Stimulated activated CD4-positive, alpha-beta T cell treated with anti-CD3 and anti-CD28 coated beads, TNF-alpha, amount 100 ng/mL, for 48 hours (primary cell): ENCODE measurements at places on chromosomes 4 and X.

DNA sequence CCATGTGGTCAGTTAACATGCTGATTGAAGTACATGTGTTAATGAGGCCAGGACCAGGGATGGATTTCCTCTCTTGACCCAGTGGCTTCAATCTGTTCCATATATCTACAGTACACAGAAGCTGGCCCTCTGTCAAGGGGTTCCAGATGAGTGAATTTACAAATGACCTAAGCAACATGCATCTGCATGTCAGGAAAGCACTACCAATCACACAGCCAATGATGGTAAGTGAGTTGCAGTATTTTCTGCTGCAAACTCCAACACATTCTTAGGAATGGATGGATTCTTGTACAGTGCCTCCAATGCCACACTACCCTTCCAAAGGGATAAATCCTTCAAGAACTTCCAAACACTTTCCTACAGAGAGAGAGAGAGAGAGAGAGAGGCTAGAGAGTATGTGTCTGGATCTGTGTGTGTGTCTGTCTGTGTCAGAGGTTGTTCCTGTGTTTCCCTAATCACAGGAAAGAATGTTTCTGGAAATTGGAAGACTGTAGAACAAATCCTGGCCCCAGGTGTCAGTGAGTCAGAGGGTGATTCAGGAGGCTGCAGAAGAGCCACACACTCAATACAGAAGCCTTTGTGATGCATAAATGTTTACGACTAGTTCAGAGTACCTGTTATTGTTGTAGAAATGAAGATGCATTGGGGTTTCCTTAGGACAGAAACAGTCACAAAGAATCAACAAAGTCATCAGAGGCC, 107.5 kb downstream of the GUCY2F start:
- DNase-seq, result no peak

DNA sequence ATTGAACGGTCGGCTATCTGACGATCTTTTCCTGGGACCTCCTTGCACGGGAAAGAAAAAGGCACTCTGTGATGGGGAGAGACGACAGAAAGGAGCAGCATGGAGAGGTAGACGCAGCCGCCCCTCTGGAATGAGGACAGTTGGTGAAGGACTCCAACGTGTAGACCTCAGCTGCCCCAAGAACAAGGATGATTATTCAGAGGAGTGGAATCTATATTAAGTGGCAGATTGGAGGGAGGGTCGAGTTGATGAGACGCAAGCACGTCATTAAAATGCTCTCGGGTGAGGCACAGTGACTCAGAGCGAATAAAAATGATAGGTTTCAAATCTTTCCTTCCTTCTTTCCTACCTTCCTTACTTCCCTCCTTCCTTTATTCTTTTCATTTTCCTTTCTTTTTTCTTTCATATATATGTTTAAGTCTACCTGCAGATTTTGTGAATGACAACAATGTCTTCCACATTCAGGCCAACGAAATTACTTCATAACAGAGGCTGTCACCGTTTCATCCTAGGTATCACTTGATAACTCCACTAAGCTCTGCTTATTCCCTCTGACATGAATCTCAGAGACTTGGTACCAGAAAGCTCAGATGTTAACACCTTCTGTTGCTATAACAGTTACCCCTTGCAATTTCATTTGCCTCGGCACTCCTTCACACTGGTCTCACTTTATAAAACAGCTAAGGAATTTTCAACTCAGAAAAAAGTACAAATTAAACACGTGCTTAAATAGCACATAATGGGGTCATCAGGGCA, 110.0 kb upstream of the PPARGC1A start:
- no peak for DNase-seq

DNA sequence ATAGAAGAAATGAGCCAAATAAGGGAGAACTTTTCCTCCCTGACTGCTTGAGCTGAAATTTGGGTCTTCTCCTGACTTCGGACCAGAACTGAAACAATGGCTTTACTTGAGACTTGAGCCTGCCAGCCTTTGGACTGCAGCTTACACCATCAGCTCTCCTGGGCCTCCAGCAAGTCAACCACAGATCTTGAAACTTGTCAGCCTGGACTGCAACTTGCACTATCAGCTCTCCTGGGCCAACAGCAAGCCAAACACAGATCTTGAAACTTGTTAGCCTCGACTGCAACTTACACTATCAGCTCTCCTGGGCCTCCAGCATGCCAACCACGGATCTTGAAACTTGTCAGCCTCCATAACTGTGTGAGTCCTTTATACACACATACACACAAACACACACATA, 425.9 kb upstream of the PCDH7 start:
- DNase-seq, result no peak

- no peak for DNase-seq
Measured at GRCh38 chr4:156686120-156686519, 285.5 kb downstream of the PDGFC start.

- DNase-seq, result no peak
Measured at GRCh38 chrX:106599411-106599810, 12.4 kb upstream of the RADX start.

DNA sequence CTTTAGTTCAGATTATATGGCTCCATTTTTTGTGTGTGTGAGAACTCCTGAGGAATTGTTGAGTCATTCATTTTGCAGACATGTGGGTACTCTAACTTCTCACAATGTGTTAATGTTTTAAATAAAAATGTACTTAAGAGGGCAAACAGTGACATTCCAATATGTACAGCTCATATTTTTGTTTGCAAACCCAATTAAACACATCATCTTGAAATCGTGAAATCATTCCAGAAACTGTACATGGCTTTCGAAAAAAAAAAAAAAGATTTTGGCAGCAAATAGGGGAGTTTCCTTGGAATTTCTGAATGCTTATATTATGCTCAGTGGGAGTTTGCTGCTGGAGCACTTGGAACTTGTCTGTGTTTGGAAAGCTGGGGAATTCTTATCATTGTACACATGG, 85.0 kb downstream of the HPGD start:
- DNase-seq, result no peak

- no peak for DNase-seq
Measured at GRCh38 chr4:46820154-46820553, 88.9 kb downstream of the COX7B2 start.

- no peak for DNase-seq
Measured at GRCh38 chrX:20463296-20464075, 196.8 kb upstream of the RPS6KA3 start.

GRCh38 chr4:103424853-103425252, 226.7 kb upstream of the CENPE start:
- DNase-seq, result no peak

- no peak for DNase-seq
Measured at GRCh38 chrX:139750390-139750789, 42.4 kb upstream of the MCF2 start.

DNA sequence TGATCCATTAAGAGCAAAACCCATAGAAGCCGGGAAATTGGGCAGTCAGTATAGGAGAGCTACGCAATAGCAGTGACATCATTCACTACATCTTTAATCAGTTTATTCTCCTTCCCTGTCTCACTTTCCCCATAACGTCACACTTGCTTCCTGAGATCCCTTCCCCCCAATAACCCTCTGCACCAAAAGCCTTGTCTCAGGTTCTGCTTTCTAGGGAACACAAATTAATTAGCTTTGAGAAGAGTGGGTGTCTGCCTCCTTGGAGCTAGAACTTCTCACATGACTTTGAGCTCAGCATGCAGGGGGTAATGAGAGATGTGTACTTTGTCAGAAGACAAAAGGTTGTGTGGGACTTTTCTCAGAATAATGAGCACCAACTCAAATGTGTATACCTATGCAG, 128.3 kb upstream of the MAOA start:
- no peak for DNase-seq

DNA sequence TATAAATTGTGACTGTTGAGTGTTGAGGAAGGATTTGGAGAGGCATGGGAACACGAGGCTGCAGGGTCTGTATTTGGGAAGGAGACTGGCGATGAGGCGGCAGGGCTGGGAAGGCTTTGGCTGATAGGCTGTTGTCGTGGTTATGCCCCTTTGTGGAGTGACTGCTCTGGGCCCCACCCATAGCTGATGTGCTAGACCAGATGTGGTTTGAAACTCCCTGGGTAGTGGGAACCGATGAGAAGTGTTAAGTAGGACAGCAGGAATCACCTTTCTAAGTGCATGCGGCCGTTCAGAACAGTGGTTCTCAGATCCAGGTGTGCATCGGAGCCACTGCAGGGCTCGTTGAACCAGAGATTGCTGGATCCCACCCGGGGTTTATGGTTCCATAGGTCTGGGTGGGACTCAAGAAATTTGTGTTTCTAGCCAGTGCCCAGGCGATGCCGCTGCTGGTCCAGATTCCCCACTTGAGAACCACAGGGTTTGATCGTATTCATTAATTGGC, 42.3 kb downstream of the TBC1D14 start:
- DNase-seq, result no peak

DNA sequence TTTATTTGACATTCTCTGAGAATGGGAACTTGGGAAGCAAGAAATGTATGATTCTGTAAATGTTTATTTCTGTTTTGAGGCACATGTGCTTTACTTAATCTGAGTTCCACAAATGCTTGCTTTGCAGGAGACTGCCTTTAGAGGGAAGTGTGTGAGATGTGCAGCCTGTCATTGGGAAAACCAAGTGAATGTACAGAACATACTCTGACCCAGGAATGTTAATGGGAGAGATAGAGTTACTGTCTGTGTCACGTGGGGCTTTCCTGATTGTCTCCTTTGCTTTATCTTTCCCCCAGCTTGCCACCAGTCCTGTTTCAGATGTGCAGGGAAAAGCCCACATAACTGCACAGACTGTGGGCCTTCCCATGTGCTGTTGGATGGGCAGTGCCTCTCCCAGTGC, 218.6 kb upstream of the ANXA3 start:
- no peak for DNase-seq

DNA sequence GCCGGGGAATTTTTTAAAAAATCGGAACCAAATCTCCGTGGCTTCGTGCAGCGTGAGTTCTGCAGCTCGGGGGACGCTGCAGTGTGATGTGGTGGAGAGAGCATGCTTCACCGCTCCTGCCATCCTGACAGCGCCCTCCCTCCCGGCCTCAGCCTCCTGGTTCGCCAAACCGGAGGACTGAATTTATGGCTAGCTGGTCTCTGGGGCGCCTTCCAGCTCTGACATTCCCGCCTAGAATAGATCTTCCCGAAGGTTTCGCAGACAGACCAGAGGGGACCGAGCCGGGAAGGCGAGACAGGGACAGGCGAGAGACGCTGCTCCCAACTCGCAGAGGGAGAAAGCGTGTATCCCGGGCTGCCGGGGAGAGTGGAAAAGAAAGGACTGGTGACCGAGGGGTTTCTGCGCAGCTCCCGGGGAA, 25.9 kb downstream of the HOPX start:
- DNase-seq, result no peak

DNA sequence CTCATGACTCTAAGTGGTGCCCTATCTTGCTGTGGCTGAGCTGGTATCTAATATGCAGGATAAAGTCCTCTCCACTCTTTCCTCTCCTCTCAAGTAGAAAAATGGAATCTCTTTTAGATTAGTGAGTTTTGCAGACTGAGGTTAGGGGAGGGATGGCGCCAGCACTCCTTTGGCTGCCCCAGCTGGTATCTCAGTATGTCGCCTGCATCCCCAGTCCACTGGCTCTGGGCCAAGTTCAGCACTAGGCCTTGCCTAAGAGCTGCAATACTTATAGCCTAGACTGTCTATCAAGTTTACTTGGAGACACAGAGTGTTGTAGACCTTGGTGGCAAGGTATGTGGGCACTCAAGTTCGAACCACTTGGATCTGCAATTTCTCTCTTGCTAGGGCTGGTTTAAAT, 351.3 kb downstream of the NAP1L3 start:
- no peak for DNase-seq

GRCh38 chrX:49995107-49995731, 72.8 kb downstream of the CLCN5 start:
- no peak for DNase-seq

DNA sequence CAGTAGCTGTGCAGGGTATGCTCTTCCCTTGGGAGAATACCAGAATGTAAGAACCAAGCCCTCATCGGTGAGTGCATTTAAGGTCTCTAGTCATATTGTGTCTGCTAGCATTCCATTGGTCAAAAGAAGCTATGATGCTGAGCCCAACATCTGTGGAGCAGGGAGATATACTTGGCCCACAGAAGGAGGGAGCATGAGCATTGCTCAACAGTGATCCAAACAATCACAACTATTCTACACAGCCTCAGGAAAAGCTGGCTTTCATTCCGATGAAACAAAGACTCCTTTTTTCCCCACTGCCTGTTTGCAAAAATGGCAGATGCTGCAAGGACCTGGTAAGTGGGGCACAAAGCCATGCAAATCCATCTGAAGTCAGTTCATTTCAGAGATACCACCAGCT, 80.6 kb upstream of the DHX15 start:
- DNase-seq, result no peak

DNA sequence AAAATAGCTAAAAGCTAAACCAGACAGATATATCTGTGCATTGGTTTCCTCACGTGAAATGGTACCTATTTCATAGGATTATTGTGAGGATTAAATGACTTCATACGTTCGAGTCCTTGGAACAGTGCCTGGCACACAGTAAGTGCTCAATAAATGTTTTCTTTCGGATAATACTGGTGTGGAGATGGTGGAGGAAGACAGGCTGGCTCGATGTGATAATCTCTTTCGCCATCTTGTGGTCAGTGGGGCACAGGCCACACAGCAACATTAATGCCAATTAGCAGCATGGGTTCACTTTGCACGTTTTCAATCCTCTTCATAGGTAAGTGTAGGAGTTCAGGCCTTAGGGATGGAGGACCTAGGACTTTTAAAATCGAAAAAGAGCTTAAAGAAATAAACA, 9.3 kb downstream of the PAGE4 start:
- no peak for DNase-seq

DNA sequence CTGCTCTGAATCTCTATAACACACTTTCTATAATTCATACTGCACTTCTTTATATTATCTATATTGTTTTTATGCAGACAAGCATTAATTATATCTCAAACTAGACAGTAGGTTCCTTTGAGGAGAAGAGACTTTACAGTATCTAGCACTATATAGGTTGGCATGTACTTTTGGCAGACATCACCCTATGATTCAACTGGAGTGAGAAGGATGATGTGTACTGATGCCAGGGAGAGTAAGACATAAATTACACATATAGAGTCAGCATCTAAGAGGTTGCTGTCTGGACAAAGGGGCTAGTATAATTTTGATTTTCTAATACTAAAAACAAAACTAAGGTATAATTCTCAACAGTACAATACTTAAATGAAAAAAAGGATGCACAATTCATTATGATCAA, 5.1 kb upstream of the RBM41 start:
- DNase-seq, result no peak

DNA sequence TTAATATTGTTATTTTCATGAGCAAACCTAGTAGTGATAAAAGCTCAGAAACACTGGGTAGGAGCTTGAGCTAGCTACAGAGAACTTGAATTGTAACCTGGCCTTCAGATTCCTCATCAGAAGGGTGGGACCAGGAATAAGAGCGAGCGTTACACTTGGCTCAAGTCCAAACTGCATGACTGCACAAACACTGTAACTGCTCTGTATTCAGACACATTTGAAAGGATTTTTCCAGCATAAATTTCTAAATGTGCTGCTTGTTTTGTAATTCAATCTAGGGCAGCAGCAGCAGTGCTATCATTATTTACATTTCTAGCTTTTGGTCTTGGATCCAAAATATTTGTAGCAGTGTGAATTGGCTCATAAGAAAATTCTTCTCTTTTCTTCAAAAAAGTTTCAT, 133.0 kb upstream of the TMLHE start:
- no peak for DNase-seq
